COR-L47 (cell line): ENCODE measurements at places on chromosomes 3 and 15.
A peak's percentile ranks its signal among the peaks of the same experiment; 100 is the strongest.

DNA sequence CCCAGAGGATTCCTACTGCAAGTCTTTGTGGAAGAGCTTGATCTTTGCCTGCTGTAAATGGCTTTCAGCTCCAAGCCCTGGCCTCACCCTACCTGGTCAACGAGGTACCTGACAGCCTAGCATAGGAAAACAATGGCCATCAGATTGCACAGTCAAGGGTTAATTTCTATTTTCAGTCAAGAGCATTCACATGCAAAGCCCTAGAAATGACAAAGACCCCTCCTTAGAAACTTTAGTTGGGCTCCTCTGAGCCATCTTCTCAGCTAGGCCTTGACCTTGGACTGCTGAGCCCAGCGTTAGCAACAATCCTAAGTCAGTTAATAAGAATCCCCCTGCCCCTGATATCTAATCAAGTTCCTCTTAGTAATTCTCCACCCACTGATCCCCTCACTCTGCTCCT is 18.5 kb downstream of the MESD start:
- no peak for DNase-seq

GRCh38 chr3:193929921-193930646 is 205.9 kb upstream of the HES1 start:
- no peak for DNase-seq

GRCh38 chr3:150251187-150252062 is 156.7 kb upstream of the TSC22D2 start:
- no peak for DNase-seq

DNA sequence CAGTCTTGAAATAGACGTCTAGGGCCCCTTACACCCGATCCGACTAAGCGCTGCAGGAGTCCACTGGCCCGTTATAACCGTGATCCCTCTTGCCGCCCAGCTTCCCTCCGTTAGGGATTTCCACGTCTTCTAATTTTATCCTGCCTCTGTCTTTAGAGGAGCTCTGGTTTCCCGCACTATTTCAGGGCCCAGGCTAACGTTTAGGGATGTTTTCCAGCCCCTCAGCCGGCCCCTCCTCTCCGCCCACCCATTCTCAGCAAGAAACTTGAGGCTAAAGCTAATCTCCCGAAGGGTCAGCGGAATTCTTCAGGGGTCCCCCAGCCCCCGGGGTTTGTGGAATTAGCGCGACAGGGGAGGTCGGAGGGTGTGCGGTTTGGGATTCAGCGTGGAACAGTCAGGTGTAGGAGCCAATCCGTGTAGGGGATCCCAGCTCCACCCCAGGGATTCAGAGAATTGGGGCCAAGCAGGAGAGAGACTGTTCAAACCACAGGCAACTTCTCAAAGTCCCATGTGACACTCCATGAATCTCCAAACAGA is 1.6 kb downstream of the PTX3 start:
- peak; percentile 37 for DNase-seq

DNA sequence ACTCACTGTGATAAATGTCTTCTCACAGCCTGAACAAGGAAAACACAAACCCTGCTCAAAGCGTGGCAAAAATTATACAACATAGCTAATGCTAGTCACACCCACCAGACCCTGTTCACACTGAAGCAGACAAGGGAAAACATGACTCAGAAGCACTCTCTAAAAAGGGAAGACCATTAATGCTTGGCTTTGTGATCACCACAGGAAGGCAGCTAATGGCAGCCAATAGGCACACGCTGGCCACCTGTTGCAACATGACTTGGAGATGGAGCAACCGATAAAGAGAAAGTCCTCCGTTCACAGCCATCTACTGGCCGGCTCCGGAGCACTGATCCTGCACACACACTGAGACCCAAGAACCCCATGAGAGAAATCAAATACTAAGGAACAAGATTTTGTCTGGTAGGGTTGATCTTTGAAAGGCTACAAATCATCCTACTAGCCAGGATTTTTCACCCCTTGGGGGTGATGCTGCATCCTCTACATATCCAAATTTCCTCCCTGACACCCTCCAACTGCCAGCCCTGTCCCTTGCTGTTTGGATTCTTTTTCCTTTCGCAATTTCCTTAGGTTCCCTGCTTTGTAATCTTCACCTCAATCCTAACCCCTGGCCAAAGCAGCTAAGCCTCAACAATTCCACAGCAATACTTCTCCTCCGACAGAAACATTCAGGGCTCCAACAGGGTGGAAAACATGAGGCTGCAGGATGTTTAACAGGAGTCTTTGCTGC is 3.2 kb downstream of the ZXDC start:
- peak; percentile 73 for DNase-seq

- no peak for DNase-seq
Observed at GRCh38 chr3:44330444-44330843, 8.1 kb upstream of the TCAIM start.

DNA sequence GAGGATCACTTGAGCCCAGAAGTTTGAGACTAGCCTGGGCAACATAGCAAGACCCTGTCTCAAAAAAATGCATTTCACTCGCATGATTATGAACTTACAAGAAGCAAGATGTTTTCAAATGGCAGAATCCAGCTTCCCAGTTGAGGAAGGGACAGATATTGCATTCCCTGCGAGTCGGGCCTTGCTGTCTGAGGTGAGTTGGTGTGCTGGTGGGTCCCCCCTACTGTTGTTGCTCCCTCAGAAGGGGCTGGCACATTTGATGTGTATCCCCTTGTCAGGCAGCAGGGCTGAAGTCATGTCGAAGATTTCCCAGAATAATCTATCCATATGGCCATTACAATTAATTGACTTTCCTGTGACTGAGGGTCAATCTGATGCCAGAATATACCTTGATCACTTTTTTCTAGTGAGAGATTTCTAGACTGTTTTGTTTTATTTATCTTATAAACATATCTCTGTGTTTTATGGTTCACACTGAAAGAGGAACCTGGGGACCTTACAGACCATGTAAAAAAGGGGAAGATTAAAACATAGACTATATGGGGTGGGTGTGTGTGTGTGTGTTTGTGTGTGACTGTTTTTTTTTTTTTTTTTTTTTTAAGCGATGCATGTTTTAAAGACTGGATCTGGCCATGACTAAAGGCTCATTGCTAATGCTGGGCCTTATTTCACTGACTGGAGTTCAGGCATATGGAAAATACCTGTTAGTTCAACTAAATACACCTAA is 112.1 kb upstream of the MRPS22 start:
- no peak for DNase-seq

DNA sequence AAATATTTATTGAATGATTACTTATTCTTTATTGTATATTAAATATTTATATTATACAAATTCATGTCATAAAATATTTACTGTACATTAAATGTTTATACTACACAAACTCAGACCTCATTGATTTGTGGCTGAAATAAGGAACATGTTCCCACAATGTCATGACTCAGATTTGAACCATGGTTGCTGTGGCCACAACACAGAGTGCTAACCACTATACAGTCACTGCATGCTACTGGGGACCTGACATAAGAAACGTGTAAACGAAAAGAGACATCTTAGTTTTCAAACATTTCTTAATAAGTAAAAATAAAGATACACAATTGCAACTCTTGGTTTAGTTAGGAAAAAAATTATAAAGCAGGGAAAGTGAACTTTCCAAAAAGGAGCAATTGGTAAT is 99.1 kb upstream of the AGTR1 start:
- no peak for DNase-seq

GRCh38 chr3:137820366-137820765 is 56.3 kb downstream of the SOX14 start:
- no peak for DNase-seq

GRCh38 chr3:149316437-149316836 is 17.0 kb downstream of the TM4SF18 start:
- no peak for DNase-seq

- no peak for DNase-seq
Observed at GRCh38 chr3:64111872-64112271, 88.6 kb upstream of the PSMD6 start.

- peak; percentile 88 for DNase-seq
Observed at GRCh38 chr3:173584838-173585831, 187.6 kb downstream of the NLGN1 start.

- peak; percentile 35 for DNase-seq
Observed at GRCh38 chr3:155462672-155463071, 169.2 kb upstream of the STRIT1 start.

- DNase-seq: peak; percentile 45
Observed at GRCh38 chr15:57017024-57017423, 98.6 kb downstream of the TCF12 start.

DNA sequence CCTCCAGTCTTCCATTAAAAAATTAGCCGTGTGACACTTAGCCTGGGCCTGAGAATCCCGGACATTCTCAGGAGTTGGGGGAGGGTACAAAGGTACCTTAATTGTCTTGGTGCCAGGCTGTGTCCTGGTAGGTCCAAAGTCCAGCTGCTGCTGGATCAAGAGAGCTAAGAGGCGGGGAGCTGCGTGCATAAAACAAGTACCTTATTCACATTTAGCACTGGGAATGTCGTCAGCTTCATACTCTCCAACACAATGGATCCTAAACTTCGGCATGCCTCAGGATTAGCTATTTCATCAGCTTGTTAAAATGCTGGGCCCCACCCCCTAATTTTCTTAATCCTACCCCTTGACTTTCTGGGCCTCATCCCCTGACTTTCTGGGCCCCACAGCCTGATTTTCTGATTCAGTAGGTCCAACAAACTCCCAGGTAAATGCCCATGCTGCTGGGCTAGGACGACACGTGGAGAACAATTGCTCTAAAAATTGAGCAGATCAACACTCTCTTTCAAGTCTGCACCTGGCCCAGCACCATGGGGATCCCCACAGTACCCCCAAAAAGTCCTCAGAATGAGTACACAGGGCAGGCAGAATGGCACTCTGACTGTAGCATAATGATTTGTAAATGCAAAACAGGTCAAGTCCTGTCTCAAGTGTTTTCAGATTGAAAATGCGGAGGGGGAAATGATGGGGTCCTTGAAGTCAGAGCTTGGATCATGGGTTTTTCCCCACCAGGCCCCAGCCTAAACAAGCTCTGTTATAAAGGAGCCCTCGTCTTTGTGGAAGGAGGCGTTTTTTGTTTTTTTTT is 5.6 kb upstream of the AEN start:
- DNase-seq: no peak

- no peak for DNase-seq
Observed at GRCh38 chr3:147654827-147655226, 245.7 kb downstream of the ZIC1 start.

DNA sequence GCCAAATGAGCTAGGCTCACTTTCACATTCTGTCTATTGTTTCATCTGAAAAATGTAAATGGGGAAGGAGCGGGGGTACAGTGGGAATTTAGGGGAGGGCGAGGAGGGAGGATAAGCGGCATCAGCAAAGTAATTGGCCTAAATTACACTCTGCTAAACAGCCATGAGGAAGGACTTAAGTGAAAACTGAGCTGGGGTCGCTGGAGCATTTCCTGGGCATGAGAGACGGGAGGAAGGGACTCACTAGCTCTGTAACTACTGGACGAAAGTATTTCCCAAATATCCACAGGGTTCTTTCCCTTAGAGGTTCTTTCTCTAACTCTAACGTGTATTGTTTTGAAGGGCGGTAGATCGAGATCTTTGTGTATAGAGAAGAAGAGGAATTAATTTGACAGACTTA is 418.0 kb downstream of the SOX2 start:
- no peak for DNase-seq

DNA sequence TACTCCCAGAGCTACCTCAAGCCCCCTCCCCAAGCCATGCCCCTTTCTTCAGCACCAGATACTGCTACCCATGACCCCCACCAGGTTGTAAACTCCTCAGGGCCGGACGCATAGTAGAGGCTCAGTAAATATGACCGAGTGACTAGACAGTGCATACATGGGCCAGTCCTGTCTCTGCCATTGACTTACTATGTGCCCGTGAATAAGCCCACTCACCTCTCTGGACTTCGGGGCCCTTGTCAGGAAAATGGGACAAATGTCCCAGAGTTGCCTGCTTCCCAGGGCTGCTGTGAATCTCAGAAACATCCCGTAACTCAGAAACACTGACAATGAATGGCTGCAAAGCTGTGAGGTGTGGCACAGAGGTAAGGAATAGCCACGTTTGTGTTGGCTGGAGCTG is 48.2 kb upstream of the FGD5 start:
- DNase-seq: no peak

DNA sequence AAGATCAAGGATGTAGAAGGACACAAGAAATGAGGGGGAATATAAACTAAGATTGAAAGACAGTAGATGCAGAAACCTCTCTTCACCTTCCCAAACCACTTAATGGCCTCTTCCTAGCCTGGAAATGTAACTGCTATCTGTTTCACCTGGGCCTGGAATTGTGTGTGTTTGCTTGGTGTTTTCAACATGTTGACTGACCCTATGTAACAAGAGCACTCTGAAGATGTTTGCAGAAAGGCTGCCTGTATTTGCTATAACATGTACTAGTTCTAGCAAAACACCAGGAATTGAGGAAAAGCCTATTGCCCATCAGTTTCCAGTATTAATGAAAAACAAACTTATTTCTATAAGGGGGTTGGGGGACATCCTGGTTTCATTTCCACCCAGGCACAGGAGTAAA is 248.3 kb downstream of the WDR72 start:
- DNase-seq: no peak

DNA sequence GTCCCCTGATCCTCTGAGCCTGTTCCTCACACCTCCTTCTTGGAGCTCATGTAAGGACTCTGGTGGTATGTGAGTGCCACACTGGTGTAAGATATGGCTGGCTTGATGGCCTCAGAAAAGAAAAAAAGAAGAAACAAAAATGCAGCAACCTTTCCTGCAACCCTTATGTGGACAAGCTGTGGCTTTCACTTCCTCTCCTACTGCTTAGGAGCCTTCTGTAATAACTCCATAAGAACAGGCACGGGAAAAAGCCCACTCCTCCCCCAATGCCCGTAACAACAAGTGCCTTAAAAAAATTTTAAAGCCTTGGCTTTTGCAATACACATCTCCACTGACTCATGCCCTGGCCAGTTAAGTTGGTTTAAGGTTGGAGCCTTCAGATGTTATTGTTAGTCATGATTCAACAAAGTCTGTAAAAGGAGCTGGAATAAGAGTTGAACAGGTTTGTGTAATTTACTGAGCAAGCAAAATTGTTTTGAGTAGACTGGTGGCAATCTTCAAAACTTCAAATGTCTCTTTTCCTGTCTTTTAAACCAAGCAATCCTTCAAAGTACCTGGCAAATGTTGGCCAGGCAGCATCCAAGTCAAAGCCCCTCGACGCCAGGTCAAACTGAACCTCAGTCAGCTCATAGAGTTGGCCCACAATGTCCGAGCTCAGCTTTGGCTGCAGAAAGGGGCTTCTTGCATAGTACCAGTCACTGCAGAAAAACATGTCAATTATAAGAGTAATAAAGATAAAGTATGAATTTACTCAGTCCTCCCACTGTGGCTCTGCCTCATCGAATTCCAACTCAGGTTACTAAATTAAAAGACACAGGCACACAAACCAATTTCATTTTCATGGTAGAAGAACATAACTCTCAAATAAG is 22.9 kb downstream of the FYCO1 start:
- DNase-seq: no peak

- no peak for DNase-seq
Observed at GRCh38 chr3:125202197-125202596, 10.4 kb downstream of the SLC12A8 start.

DNA sequence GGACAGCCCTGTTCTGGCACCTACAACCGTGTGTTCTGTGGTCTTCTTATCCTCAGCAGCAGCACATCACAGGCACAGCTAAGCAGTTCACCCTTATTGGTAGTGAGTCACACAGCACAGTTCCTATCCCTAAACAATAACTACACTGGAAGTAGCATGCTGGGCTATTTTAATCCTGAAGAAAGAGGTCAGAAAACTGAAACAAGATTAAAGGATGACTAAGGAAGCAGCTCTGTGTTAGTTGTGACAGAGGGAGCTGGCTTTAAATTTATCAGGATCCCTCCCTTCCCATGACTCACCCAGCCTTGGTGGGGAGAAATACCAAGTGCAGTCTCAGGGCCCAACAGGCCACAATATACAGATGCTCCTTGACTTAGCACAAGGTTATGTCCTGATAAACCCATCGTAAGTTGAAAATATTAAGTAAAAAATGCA is 144.3 kb downstream of the ERC2 start:
- DNase-seq: no peak
